Right renal cortex interstitium (tissue), 3 donors: ENCODE measurements at places on chromosomes 1 and 21. TPM values are rescaled to one million over a fixed set of nuclear protein-coding genes. Genes with fewer than 3 reads are reported as not detected.

DNA sequence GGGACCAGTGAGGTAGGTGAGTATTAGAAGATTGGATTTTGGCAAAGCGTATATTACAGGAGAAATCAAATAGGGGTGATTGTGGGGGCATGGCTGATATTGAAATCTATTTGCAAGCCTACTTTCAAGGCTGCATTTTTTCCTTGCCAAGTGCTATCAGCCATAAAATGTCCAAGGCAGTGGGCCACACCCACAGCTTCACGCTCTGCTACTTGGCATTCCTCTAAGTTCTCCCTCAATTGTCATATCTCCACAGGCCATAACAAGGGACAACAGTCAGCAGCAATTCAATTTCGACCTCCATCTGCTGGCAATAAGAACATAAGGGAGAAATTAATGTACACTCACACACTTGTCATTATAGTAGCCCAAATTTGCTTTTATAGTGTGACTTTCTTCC, 667.1 kb upstream of the PKN2 start:
- no peak for DNase-seq

- no peak for DNase-seq
Observed at GRCh38 chr1:58155418-58156123, 391.0 kb downstream of the OMA1 start.

- DNase-seq: no peak
Observed at GRCh38 chr1:225880222-225880588, 2.0 kb downstream of the TMEM63A start.

GRCh38 chr1:69475021-69475420, 92.7 kb upstream of the LRRC7 start:
- no peak for DNase-seq

CR1L gene
- polyA plus RNA-seq: 0.96 TPM
